T-helper 9 cell (primary cell): ENCODE measurements at places on chromosomes 2 and 18.
A peak's percentile ranks its signal among the peaks of the same experiment; 100 is the strongest.

DNA sequence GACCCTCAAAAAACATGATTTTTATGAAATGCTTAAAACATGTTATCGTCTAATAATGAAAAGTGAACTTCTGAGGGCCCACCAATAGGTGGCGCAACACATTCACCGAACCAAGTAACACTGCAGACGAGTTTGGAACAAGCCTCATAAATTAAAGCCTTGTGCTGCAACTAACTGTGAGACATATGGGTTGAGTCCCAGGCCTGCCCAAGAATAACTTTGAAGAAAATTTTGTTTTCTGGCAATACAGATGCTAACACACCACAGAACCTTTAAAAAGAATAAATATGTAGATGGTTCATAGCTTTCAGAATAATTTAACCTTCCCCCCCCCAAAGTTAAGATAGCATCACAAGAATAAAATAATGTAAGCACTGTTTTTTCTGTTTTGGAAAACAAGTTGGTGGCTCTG is 285.9 kb downstream of the RNF144A start:
- peak; percentile 39 for DNase-seq

GRCh38 chr18:25729072-25729471 is 361.3 kb downstream of the SS18 start:
- no peak for DNase-seq

- DNase-seq: no peak
Measured at GRCh38 chr2:132738223-132738622, 68.2 kb upstream of the LYPD1 start.

DNA sequence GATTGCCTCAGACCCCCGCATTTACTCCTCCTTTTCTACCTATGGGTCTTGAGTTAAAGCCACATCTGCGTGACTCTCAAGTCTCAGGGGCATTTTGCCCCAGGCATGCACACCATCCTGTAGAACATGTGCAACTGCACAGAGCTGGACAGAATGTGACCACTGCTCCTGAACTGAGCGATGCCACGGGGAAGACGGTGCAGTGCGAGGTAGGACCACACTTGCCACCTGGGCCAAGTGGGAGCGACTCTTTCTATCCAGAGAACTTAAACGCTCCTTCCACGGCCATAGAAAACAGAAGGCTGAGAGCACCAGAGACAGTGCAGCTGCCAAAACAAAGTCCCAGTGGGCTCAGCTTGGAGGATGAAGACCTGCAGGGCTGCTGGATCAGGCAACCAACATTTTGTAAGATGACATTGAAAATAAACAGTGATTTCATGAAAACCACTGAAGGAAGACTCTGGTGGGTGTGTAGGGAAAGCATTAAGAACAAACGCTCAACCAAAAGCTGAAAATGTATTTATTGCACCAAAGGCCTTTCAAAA is 149.0 kb upstream of the HDAC4 start:
- no peak for DNase-seq

DNA sequence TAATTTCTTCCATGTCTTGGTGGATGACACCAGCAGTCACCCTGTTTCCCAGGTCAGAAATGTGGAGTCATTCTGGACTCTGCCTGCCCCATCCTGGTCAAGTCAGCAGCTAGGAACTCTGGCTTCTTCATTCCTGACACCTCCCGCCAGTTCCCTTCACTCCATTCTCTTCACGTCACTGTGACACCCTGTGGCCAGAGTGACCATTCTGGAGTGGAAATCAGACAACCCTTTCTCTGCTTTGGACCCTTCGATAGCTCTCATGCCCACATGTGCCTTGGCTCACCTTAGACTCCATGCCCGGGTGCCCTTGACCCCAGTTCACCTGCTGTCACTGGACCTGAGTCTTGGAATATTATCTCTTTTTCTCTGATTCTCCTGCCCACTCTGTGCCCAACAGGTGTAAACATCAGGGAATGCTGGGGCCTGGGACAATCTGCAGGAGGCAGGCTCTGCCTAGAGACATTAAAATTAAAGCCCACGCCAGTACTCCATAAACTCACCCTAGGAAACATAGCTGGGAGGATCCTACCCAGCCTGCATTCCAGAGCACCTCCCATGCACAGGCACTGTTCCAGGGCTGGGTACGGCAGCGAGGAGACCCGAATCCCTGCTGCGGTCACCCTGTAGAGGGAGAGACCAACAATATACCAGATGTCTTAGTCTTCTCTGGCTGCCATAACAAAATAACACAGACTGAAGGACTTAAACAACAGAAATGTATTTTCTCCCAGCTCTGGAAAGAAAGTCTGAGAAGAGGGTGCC is 41.1 kb upstream of the FAHD2A start:
- no peak for DNase-seq

GRCh38 chr2:187544371-187545080 is 9.7 kb downstream of the TFPI start:
- DNase-seq: no peak

DNA sequence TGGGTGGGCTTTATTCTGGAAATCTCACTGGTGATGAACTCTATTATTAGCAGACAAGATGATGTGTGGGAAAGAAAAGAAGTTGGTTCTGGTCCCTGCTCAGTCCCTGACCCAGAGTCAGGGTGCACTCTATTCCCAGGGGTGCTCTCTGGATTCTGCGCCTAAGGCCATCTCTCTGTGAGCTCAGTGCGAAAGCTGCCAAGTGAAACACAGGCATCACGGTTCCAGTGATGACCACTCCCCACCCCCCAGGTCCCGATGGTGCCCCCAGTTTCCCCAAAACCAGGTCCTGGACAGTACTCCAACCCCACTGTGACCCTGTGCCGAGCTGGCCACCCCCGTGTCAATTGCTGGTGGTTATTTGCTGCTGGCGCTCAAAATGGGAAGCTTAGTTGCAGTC is 30.1 kb downstream of the RHOB start:
- no peak for DNase-seq

GRCh38 chr18:32469691-32470459 is 807 bp downstream of the GAREM1 start:
- DNase-seq: no peak

DNA sequence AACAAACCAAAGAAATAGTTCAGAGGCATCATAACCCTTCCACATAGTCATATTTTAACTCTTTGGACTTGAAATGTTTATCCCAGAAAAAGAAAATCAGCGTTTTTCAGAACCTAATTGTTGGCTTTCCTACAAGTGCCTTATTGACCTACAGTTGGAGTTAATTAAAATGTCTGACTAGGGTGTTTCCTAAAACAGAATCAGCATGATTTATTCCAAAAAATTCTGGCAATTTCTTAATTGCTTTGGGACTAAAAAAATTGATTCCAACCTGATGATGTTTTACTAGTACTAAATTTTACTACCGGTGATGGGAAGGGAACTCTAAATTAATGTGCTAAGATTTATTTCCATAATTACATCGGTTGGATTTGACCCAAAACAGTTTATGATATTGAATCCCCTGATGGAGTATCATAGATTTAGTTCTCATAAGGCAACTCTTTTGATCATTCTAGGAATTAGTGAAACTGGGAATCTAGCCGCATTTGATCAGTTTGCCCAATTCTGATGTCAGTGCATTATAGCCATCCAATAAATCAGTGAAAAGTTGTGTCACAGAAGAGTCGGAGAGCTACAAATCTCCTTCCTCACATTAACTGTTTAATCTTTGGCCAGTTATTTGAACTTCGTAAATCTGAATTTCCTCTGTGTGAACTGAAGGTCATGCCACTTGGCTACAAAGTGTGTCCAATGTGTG is 134.3 kb upstream of the DSEL start:
- no peak for DNase-seq

GRCh38 chr18:13628211-13628610 is 98.1 kb downstream of the FAM210A start:
- no peak for DNase-seq

DNA sequence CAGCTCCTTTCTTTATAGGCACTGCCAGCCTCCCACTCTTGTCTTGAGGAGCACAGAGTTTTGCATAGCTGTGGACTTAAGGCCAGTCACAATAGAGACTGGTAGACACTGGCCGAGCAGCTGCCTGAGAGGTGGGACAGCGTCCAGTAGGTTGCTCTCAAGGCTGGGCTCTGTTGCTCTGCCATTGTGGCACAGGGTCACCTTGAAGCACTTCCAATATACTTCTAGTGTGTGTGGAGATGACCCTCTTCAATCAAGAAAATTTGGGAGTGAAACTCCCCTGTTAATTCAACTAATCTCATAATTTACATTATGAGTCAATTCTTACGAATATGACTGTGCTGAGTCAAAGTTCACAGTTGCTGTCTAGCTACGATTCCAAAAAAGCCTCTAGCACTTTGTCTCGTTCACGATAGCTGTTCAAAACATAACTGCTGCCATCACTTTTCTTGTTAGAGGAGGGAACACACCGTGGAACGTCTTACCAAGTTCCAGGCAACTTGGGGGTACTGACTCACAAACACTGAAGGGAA is 636.2 kb downstream of the EPHA4 start:
- no peak for DNase-seq

DNA sequence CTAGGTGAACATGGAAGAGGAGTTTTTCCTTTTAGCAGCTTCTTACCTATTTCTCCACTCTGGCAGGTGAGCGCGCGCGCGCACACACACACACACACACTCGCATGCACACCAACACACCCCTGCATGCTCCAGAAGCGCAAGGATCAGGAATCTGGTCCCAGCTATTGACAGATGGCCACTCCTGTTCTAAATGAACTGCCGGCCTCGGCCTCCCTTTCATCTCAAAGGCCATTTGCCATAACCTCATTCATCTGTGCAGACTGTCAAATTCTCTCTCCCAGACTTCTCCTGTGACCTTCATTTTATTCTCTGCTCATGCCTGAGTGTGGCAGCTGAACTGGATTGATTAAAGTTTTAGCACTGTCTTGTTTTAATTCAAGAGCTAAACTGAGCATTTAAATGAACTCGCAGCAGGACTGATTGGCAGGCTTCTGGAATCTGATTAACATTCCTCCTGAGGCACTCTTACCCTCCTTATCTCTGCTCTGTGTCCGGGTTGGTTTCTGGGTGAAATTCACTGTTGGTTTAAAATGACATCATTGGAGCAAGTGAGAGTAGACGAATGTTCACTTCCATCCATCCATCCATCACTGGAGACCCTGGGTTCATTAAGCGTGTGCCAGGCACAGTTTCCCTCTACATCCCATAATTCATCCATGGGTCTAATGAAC is 58.8 kb downstream of the FECH start:
- no peak for DNase-seq

GRCh38 chr2:120250640-120251039 is 2.0 kb upstream of the RALB start:
- DNase-seq: no peak

GRCh38 chr18:75937306-75937705 is 509.8 kb upstream of the SMIM21 start:
- DNase-seq: no peak

GRCh38 chr2:86584151-86584913 is 21.1 kb upstream of the CHMP3 start:
- no peak for DNase-seq

GRCh38 chr18:34620258-34620861 is 89.7 kb upstream of the DTNA start:
- no peak for DNase-seq

- no peak for DNase-seq
Measured at GRCh38 chr2:241812730-241813643, 4.0 kb downstream of the NEU4 start.

- DNase-seq: no peak
Measured at GRCh38 chr18:12258719-12259705, 4.9 kb downstream of the CIDEA start.
